ENCODE measurements at places on chromosomes 7 and 10.

GRCh38 chr7:3915337-3915878 lies 614.4 kb downstream of the SDK1 start:
- no peak for DNase-seq

GRCh38 chr10:12130237-12130872 lies 878 bp downstream of the SEC61A2 start:
- no peak for DNase-seq

DNA sequence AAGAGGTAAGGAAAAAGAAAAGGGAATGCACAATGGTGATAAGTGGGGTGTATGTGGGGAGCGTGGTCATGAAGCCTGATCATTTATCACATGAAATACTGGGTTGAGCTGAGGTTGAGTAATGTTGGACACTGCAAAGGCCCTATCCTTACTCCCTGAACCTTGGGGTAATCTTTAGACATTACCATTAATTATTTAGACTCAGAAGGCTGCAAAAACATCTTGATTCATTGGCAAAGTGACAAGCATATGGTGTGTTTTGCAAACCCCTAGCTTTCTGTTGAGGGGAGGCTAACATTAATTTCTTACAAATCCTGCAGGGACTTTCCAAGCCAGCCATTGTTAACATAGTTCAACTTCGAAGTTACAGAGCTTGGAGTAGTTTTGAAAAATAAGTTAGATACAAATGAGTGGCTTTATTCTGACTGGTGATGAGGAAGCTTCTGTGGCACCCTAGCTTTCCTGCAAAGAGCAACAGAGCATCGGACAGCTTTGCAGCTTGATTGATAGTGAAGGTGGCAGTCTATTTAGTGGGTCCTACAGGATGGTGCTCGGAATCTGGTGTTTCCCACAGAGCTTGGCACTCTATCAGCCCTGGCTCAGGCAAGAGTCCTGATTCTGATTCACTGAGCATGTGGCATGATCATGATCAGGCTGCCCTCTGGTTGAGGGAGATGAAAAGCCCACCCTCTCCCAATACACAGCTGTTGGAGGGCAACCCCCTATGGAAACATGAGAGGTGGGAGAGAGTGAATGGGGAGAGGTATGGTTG lies 153.7 kb upstream of the NPVF start:
- DNase-seq: no peak

- DNase-seq: no peak
Measured at GRCh38 chr7:111324228-111324627, 233.3 kb downstream of the LRRN3 start.

DNA sequence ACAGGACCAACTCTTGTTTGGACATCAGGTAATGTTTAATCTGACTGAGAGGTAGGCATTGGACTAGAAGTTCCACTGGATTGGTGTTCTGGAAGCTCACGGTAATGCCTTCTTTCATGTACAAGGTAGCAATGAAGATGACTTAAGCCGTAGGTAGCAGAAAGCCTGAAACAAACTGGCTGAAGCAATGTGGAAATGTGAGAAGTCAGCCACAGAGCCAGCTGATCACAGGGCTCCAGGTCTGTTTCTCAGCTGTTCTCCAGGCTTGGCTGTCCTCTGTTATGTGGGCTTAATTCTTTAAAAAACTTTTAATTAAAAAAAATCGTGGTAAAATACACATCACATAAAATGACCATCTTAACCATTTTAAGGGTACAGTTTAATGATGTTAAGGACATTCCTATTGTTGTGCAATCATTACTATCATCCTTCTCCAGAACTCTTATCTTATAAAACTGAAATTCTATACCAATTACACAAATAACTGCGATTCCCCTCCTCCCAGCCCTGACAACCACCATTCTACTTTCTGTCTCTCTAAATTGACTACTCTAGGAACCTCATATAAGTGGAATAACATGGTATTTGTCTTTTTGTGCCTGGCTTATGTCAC lies 101.4 kb upstream of the ZNF32 start:
- DNase-seq: no peak

GRCh38 chr10:86769991-86770390 lies 13.6 kb downstream of the BMPR1A start:
- DNase-seq: no peak

DNA sequence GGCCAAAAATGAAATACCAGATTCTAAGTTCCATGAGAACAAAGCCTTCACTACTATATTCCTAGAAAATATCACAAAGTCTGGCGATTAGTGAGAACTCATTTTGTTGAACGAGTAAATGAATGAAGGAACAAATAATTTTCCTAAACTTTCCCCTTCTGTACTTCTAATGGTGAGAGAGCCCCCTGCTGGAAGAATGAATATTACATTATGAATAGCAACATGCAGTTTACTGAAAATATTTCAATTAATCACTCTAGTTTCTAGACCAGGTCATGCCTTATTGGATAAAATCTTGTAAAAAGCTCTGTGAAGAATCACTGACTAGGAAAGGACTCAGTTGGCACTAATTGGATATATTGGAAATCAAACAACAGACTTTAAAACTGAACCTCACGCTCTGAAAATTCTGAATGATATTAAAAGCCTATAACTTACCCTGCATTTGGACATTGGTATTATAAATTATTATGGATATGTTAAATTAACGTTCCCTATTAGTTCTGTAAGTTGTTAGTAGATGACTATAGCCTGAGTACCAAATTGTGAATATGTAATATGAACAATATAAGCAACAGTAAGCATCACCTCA lies 32.4 kb upstream of the MTPN start:
- no peak for DNase-seq

DNA sequence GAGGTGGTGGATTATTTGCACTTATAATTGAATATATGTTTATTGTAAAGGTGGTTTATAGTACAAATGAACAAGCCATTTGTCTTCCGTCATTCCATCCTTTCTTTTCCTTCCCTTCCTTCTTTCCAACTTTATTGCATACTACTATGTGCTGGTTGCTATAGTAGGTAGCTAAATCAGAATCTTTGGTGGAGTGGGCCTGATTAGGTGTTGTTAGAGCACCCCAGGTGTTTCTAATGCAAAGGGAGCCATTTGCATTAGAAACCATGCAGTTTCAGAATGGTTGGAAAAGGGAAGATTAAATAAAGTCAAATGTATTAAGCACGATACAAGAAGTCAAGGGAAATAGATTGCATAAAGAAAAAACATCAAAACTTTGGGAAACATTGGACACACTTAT lies 88.8 kb upstream of the TRIL start:
- DNase-seq: no peak

DNA sequence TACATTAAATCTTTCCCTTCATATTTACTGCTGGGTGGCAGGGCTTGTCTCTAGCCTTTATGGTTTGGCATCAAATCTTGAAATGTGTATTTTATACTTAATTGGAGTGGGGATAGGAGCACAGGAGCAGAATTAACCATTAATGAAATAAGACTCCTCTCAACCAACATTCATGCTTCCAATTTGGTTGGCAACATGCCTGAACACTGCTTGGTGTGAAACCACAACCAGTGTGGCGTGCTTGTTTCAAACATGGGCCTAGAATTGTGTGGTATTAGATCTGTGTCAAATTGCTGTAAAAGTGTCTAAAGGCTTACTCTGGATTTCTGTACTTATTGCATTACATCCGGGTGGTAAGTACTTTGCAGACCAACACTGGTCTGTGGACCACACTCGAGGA lies 25.1 kb upstream of the VPS41 start:
- DNase-seq: no peak

DNA sequence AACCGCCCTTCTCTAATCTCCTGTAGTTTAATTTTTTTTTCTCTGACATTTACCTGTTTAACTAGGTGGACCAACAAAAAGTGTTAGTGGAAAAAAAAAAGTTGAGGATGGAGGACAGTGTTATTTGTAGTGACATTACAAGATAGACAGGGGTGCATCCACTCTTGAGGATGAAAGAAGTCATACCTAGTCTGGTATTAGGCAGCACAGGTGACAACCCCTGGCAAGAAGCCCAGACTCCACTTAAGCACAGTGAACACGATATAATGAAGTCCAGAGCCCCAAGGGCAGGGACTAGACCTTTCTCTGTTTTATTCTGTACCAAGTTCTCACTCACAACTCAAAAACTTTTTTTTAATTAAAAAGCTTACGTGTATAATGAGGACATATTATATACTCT lies 268.4 kb downstream of the GPR37 start:
- no peak for DNase-seq

DNA sequence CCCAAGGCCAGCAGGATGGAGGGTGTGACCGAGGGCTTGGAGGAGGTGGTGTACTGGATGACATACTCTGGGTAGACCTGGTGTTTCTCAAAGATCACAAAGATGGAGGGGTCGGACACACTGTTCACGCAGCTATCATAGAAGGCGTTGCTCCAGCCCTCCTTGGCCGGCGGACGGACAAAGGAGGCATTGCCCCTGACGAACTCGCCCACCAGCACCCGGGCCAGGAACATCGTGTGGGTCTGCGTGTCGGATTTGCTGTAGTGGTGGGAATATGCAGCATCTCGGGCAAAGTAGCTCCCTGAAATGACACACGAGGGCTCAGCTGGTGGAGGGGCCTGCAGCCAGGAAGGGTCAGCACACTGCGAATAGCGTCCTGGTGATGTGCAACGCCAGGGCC lies 38.2 kb downstream of the PARP12 start:
- DNase-seq: no peak

DNA sequence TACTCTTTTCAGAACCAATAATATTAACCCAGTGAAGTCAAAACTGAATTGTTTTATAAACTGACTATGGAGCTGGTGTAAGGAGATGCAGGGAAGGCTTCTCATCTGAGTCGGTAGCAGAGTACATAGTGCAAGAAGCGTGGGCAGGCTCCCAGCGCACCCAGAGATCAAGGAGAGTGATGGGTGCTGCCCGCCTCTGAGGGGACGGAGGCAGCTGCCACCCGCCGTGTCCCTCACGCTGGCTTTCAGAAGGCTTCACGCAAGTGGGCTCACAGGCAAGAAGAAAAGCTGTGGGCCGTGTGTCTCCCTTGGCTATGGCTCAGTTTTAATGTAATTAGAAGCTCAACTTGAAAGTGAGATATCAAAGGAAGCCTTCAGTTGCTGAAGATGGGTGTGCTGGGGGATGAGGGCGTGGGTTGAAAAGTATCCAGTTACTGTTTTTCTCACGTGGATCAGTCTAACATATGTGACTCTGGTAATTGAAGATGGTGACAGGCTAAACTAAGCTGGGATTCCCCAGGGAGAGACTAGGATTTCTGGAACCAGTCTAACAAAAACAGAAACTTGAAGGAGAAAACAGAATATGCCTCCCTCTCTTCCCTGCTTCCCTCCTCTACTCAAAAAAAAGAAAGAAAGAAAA lies 159.9 kb downstream of the MGMT start:
- DNase-seq: no peak

DNA sequence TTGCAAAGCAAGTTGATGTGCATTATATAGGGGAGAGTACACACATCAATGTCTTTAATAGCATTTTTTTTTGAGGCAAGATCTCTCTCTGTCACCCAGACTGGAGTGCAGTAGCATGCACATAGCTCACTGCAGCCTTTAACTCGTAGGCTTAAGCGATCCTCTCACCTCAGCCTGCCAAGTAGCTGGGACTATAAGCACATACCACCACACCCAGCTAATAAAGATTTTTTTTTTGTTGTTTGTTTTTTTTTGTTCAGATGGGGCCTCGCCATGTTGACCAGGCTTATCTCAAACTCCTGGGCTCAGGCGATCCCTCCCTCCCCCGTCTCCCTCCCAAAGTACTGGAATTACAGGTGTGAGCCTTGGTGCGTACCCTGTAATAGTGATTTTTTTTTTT lies 1.5 kb downstream of the UMAD1 start:
- no peak for DNase-seq

GRCh38 chr7:27546610-27547009 lies 116.1 kb downstream of the HIBADH start:
- DNase-seq: no peak

GRCh38 chr7:106504645-106505044 lies 156.3 kb downstream of the CCDC71L start:
- no peak for DNase-seq

- DNase-seq: no peak
Measured at GRCh38 chr7:104327938-104328295, 486 bp upstream of the LHFPL3 start.

- DNase-seq: no peak
Measured at GRCh38 chr7:1227814-1228544, 4.7 kb upstream of the UNCX start.

- no peak for DNase-seq
Measured at GRCh38 chr10:130137090-130137448, 878 bp downstream of the GLRX3 start.

DNA sequence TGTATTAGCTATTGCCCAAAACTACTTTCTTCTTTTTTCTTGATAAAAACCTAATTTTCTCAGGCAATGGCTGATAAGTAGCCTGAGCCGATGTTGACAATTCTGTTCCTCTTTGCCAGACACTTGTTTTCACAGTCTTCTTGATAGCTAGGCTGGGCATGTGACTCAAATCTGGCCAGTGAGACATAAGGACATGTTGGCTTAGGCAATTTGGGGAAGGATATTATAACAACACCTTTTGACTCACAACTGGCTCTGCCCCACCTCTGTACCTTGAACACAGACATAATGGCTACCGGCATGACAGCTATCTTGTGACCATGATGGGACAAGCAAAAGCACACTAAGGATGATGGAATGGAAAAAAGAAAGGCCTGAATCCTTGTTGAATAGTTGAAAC lies 72.9 kb upstream of the GPR22 start:
- DNase-seq: no peak

DNA sequence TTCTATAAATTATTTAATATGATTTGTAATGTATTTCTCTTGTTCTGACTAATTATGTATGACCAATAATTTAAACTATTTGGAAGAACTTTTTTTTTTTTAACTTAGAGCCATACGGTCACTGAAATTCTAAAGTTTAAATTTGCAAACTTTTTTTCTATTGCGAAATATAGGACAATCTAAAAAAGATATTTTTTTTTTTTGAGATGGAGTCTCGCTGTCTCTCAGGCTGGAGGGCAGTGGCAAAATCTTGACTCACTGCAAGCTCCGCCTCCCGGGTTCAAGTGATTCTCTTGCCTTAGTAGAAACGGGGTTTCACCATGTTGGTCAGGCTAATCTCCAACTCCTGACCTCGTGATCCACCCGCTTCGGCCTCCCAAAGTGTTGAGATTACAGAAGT lies 130.5 kb downstream of the CPED1 start:
- DNase-seq: no peak

- no peak for DNase-seq
Measured at GRCh38 chr7:16660702-16661464, 14.9 kb downstream of the BZW2 start.

GRCh38 chr7:607938-608337 lies 88.3 kb upstream of the PDGFA start:
- no peak for DNase-seq

GRCh38 chr7:32802305-32802910 lies 89.2 kb downstream of the KBTBD2 start:
- DNase-seq: no peak

- no peak for DNase-seq
Measured at GRCh38 chr10:31723106-31723750, 205.4 kb downstream of the ARHGAP12 start.

Measured in activated CD8-positive, alpha-beta memory T cell treated with anti-CD3 and anti-CD28 coated beads for 1 hour (primary cell).